ENCODE measurements at places on chromosomes 7 and 10. TPM values are rescaled to one million over a fixed set of nuclear protein-coding genes. Genes with fewer than 3 reads are reported as not detected.

GCC1 gene
- polyA plus RNA-seq: 12.3 TPM

ANXA11 gene
- polyA plus RNA-seq: 90.9 TPM

LRIT1 gene
- polyA plus RNA-seq: not detected

TMEM178B gene
- polyA plus RNA-seq: 3.3 TPM

FOXK1 gene
- polyA plus RNA-seq: 17.1 TPM

THSD7A gene
- polyA plus RNA-seq: 19.5 TPM

HTR5A gene
- not detected for polyA plus RNA-seq

CUZD1 gene
- 2.7 TPM for polyA plus RNA-seq

ADAMTS14 gene
- 4.9 TPM for polyA plus RNA-seq

NPSR1 gene
- not detected for polyA plus RNA-seq

ABCB1 gene
- 0.60 TPM for polyA plus RNA-seq

HABP2 gene
- polyA plus RNA-seq: 0.34 TPM

MRC1 gene
- polyA plus RNA-seq: 24.2 TPM

DNA2 gene
- 13.5 TPM for polyA plus RNA-seq

FMC1 gene
- 16.6 TPM for polyA plus RNA-seq

PILRA gene
- polyA plus RNA-seq: 5.0 TPM

All from left lung (tissue), 14 donors.